CD4-positive, alpha-beta T cell treated with Interleukin-12 subunit alpha and Interleukin-12 subunit beta, for 1 hour (primary cell): ENCODE measurements at places on chromosomes 7 and 10.

DNA sequence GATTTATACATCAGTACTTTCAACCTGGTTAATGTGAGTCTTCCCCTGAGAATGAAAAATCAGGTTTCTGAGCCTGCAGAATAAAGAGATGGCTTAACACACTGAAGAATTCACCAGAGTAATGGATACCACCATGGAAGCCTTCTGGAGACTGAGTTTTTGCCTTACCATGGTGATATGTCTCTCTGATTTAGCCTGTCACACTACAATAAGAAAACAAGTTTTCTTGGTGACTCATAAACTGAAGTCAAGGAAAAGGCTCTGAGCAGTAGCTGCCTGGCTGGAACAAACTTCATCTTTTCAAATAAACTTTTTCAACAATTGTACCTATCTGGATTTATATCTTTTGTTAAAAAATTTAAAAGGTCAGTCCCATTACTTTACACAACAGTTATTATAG lies 229.0 kb downstream of the PRPF18 start:
- no peak for DNase-seq

- DNase-seq, result no peak
Measured at GRCh38 chr7:38211486-38211885, 33.4 kb downstream of the STARD3NL start.

- DNase-seq, result peak; percentile 51
Measured at GRCh38 chr10:100341953-100342626, 4.9 kb upstream of the SCD start.

DNA sequence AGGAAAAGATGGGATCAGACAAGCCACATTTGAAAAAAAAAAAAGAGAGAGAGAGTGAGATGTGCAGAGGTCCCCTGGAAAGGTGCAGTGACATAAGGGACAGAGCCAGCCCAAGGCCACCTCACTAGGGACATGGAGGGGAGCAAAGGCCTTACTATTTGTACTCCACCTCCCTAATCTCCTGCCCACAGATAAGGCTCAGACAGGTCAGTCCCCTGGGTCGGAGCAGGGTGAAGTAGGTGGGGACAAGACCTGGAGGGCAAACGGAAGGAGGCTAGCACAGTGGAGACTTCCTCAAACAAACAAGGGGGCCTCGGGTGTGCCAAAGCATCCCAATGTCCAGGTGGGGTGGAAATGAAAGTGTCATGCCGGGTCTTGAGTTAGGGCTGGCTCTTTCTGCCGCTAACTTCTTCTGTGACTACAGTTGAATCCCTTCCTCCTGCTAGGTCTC lies 7.0 kb downstream of the PRF1 start:
- no peak for DNase-seq

- DNase-seq, result no peak
Measured at GRCh38 chr7:66443946-66444345, 184.7 kb upstream of the KCTD7 start.

DNA sequence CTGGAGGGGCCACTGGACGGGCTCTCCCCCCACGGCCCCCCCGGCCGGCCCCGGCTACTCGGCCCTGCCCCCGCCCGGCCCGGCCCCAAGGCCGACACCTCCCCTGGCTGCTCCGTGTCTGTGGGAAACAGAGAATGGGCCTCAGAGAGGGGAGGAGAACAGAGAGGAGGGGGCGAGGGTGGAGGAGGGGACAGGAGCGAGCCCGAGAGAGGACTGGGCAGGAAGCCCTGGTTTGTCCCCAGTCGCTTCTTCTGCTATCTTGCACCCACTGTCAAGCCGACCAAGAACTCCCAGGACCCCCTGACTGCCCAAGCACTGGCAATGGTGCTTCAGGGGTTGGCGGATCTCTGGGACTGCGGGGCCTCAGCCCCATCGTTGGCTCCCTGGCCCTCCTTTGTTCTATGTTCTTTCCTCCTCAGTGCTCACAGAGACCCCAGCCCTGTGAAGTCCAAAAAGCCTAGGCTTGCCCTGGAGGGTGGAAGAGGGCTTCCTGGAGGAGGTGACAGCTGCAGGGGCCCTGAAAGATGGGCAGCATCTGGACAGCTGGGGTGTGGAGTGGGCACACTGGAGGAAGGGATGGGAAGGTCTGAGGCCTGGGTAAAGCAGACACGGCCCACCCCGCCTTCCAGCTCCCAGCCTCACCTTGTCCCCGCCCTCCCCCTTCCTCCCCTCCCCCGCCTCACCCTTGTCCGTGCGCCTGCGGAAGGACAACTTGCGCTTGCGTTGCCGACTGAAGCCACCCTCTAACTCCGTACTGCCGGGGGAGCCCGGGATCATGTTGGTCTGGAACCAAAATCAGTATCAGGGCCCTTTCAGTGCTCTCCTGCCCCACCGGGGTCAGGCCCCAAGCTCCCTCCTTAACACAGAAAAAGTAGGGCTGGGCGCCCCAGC lies 30.1 kb downstream of the KCNH2 start:
- no peak for DNase-seq

DNA sequence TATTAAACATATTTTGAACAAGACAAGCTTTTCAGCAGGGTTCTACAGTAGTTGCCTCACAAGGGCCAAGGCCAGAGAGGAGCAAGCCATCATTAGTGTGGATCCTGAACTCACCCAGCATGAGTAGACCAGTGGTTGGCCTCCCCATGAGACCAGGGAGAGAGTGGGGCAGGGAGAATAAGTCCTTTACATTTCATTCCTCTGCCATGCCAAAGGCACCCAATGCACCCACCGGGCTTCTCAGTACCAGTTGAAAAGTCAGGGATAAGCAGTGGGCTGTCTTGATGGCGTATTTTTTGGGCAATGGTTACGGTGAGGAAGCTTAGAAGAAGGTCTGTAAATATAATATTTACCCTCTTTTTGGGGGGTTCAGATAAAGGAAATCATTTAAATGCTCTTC lies 16.6 kb downstream of the CRTAC1 start:
- DNase-seq, result no peak

DNA sequence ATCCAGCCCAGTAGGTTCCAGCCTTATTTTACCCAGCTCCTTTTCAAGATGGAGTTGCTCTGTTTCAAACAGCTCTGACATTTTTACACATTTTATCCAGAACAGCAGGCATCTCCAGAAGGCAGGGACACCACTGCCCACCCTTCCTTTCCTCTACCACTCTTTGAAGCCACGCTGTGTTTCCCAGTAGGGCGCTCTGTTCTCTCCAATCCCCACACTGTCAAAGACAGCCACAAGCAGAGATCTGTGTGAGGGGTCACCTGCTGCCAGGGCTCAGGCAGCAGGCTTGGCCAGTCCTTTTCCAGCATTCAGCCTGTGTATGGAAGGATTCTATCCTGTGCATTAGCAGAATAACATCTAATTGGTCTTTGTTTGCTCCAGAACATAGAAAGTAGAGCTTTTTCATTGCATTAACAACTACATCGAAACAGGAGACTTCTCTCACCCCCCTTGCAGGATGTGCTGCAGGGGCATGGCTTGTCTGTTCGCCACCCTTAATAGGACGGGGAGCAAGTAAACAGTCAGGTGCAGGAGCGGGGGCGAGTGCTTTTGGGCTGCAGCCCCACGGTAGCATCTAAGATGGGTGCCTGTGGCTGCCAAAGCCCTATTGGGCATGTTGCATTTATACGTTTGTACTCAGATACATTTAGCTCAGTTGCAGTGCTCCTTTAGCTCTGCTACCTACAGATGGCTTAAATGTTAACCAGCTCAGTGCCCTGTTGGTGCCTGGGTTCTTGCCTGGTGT lies 326.1 kb downstream of the GALNT17 start:
- DNase-seq, result no peak

DNA sequence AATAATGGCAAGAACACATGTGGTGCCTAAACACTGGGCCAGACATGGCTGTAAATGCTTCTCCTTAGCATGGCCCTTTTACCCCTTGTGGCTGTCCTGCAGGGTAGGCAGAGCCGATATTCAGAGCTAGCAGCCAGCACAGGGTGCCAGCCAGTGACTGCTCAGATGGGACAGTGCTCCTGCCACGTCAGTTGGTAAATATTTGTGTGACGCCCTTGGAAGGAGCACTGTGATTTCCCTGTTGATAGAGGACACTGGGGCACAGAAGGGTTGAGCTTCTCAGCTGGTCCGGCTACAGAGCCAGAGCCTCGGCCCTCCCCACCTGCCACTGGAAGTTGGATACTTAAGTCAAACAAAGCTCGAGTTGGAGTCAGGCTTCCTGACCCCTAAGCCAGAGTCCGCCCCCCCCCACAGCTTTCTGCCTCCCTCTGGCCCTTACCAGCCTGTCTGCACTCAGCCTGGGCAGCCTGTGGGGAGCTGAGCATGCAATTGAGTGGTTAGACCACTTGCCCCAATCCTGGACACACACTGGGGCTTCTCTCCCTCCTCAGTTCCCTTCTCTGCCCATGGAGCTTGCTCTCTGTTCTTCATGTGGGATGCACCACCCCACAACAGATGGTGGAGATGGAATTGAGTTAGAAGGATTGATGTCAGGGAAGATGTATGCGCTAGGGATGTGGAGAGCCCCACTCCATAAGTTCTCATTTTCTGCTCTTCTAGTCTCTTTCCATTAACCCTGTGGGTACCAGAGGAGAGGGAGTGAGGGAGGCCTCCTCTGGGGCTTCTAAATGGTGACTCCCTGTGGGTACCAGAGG lies 350.8 kb downstream of the PLXNA4 start:
- no peak for DNase-seq

DNA sequence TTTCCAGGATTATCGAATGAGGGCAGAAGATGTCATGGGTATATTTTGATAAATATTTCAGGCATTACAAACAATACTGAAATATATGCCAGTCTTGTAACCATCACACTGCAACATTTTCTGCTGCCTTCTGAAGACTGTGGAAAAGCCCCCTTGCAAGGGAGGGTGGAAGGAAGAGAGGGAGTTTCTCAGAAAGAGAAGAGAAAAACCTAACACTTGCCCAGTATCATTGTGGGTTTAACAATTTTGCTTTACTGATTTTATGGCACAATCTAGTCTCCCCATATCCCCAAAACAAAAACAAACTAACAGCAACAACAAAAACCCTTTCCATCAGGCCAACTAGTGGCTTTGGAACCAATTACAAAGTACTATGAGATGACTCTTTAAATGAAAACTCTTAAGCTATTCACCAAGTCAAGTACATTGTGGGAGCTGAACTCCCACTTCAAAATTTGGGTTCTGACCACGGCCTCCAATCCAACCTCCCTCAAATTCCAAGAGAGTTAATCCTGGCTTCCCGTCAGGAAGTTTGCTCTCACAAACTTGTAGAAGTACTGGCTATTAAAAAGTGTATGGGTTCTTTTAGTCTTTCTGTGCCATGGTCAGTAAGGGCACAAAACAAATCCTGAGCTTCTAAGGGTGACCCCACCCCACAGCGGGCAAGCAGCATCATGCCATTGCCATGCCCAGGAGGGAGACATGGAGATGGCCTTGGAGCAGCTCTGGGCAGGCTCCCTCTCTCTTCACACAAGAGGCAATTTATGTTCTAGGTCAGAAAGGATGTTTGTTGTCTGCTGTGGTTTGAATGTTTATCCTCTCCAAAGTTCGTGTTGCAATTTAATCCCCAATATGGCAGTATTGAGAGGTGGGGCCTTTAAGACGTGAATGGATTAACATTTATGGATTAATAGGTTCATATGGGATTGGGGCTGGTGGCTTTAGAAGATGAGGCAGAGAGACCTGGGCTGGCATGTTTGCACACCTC lies 96.3 kb downstream of the JAZF1 start:
- no peak for DNase-seq

- DNase-seq, result peak; percentile 86
Measured at GRCh38 chr7:30348083-30348560, 63.7 kb downstream of the ZNRF2 start.

- no peak for DNase-seq
Measured at GRCh38 chr7:38000272-38000671, 79.8 kb downstream of the EPDR1 start.

GRCh38 chr10:21929070-21929469 lies 74.5 kb downstream of the DNAJC1 start:
- DNase-seq, result no peak

- DNase-seq, result no peak
Measured at GRCh38 chr10:59148701-59149100, 27.7 kb upstream of the PHYHIPL start.

GRCh38 chr10:23157691-23158369 lies 34.3 kb upstream of the PTF1A start:
- DNase-seq, result no peak

DNA sequence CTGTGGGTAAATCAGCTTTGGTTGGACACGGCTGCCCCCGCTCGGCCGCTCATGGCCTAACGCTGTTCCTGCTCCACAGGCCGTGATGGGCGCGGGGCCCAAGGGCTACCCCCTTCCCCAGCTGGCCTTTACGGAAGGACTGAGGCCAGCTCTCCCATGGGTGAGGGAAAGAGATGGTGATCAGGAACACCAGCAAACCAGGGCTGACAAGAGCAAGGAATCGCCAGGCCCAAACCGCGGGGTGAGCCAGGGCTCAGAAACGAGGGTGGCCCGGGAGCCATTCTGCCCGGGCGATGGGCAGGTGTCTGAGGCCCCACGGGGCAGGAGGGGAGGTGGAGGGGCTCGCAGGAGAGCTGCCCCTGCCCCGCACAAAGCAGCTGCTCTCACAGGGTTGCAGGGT lies 26.6 kb downstream of the GPER1 start:
- DNase-seq, result no peak

DNA sequence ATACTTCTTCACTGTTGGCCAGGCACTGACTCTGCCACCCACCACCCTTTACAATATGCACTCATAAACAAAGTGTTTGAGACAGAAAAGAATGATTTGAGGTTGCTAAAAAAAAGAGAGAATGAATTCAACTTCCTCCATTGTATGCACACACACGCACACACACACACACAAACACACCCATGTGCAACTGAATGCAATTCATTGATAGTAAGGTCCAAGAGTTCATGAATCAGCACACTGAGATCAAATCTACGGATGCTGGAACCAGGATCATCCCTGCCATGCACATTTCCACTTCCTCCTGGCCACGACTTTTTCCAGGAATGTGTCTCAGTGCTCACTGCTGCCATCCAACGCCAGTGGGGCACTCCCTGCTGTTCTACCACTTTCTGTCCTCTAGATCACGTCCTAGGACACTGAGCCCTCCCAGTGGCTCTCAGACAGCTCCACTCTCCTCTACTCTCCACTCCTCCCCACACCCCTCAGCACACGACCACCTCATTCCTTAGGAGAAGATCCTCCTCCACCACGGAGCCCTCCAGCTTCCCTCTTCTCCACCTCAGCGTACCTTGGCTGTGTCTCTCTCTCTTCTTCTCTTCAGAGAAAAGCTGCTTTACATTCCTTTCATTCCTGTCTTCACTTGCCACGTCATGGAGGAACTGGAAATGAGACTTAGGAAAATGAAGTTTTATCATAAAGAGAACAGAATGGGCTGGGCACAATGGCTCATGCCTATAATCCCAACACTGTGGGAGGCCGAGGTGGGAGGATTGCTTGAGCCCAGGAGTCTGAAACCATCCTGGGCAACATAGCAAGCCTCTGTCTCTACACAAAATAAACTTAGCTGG lies 12.0 kb upstream of the TMEM213 start:
- no peak for DNase-seq

- no peak for DNase-seq
Measured at GRCh38 chr7:34837316-34837715, 179.3 kb downstream of the NPSR1 start.

GRCh38 chr10:92747600-92747999 lies 57.8 kb downstream of the HHEX start:
- peak; percentile 66 for DNase-seq

DNA sequence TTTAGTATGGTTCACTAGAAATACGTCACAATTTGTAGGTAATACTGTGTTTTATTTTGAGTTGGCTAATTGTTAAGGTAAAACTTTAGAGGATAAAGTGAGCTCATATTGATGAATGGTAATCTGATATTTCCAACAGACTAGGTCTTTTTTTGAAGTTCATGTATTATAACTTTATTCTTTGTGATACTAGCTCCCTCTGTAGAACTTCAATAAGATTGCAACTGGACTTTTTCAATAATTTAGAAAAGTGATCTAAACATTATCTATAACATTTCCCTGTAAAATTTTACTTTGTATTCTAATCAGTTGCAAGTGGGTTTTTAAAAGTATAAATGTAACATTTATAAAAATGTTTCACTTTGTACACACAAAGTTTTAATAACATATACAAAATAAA lies 83.5 kb downstream of the ADK start:
- DNase-seq, result peak; percentile 13
